Stimulated activated CD8-positive, alpha-beta memory T cell treated with anti-CD3 and anti-CD28 coated beads, Interleukin-4, amount 100 ng/mL, for 1 hour (primary cell): ENCODE measurements at places on chromosomes 6 and 20.

- DNase-seq = no peak
Observed at GRCh38 chr6:132961122-132961521, 146.8 kb downstream of the RPS12 start.

- DNase-seq = no peak
Observed at GRCh38 chr6:113591896-113592827, 265.0 kb upstream of the MARCKS start.

GRCh38 chr6:136466777-136467176 is 83.4 kb downstream of the MAP7 start:
- no peak for DNase-seq

- DNase-seq = no peak
Observed at GRCh38 chr6:111353912-111354462, 129.0 kb downstream of the REV3L start.

DNA sequence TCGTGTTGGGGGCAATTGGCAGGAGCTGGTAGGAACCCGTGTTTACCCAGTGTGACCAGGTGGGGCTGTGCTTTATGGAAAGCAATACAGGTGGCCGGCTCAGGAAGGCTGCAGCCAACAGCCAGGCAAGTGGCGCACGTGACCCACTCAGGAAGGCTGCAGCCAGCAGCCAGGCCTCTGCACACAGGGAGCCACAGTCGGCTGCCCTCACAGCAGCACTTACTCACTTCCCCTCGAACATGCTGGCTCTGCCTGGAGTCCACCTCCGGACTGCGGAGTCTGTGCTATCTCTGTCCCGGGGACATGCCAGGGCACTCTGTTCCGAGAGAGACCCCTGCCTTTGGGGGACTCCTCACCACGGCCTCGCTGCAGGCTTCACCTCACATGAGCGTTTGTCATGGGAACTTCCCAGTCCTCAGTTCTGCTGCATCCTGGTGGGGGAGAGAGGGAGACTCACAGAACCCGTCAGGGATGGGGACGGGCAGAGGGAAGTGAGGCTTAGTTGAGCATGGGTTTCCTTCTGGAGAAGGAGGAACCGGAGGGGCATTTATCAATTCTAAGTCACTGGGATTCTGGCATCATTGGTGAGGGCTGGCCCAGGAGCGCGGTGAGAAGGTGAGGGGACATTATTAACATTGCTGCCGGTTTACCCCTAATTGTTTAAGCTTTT is 76.8 kb downstream of the TTLL2 start:
- DNase-seq = no peak

DNA sequence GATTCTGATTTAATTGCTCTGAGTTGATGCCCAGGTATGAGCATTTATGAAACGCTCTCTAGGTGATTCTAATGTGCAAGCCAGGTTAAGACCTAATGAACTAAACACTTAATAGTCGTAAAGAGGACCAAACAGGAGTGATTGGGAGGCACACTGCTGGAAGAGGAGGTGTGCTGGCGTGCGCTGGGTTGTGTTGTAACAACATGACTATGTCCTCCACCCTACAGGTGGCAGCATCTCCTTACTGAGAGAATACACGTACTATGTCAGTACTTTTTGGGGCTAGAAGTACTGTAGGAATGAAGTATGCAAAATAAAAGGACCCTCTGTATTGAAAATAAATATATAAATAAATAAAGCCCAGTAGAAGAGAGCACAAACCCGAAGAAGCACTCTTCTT is 11.9 kb downstream of the C6orf89 start:
- DNase-seq = no peak

- no peak for DNase-seq
Observed at GRCh38 chr6:81770381-81770780, 17.9 kb upstream of the TENT5A start.

DNA sequence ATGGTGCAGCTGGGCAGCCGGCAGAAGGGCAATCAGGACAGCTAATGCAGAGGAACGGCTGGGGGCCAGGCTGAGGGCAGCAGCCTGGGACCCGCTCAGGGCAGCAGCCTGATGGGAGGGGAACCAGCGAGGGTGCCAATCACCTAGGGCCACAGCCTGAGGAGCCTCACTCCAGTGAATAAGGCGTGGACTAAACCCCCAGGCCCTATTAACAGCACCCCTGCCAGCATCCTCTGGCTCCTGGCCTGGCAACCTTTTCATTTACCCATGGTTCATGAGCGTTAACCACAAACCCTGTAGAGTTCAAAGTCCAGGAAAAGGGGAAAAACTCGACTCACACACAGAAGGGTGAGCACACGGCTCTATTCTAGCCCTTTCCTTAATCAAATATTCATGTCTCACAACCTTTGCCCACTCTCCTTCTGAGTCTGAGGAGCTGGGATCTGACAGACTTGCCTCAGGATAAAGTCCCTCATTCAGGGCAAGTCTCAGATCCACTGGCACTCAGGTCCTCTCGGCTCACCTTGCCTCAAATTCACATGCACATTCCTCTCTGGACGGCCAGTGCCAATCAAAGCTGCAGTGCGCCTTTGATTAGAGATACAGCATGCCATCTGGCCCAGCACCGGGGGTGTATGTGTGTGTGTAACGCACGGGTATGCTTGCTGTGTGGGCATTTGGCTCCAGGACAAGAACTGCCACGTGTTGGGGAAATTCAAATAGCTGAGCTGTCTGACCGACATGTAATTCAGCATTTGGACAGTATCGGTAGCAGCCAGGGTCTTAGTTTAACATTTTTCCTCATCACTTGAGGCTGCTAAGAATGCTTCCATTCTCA is 86.9 kb upstream of the TRAF3IP2 start:
- DNase-seq = no peak

DNA sequence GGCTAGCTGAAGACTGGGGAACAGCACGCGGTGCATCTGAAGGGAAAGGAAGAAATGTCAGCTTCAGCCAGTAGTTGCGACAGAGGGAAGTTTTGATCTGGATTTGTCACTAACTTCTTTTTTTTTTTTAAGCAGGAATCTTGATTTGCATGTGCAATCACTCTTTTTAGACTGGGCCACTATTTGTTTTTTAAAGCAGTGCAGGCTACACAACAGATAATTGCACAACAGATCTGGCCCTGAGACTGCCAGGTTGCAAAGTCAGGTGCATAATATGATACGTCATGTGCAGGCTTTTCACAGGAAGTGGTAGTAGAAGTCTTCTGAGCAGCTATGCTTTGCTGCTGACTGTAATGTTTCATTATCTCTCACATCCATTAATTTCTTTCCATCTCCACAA is 13.5 kb downstream of the PFDN4 start:
- no peak for DNase-seq

GRCh38 chr20:24503352-24503931 is 34.0 kb downstream of the SYNDIG1 start:
- DNase-seq = no peak

GRCh38 chr6:128463942-128464341 is 56.5 kb downstream of the PTPRK start:
- no peak for DNase-seq

DNA sequence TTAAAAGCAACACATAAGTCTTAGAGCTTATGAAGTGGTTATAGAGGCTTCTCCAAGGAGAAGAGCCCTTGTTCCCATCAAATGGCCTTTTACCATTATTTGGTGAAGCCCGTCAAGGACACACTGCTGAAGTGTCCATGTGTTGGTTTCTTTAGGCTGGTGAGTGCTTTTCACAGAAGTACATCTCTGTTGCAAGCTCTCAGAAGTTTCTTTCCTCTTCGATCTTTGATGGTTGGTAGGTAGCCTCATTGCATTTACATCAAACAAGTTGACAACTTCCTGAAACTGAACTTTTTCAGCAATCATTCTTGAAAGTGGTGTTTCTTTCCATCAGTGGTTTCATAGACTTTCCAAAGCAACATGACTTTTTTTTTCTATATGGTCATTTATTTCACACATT is 465.6 kb downstream of the HDGFL1 start:
- DNase-seq = no peak

GRCh38 chr6:159343709-159344108 is 174.5 kb downstream of the FNDC1 start:
- no peak for DNase-seq

DNA sequence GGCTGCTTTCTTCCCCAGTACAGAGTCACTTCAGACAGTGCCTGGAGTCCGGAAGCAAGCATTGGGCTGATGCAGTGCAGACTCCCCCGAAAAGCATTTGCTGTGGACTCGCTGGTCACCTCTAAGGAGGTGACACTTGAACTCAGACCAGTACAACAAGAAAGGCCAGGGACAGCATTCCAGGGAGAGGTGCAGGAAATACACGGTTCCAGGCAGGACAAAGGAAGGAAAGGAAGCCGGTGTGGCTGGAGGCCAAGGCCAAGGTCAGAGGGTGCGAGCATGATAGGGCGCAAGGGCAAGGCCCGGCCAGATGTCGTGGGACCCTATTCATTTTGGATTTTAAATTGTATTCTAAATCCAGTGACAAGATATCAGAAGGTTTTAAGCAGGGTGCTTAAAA is 160.9 kb downstream of the ZMYND8 start:
- DNase-seq = no peak

DNA sequence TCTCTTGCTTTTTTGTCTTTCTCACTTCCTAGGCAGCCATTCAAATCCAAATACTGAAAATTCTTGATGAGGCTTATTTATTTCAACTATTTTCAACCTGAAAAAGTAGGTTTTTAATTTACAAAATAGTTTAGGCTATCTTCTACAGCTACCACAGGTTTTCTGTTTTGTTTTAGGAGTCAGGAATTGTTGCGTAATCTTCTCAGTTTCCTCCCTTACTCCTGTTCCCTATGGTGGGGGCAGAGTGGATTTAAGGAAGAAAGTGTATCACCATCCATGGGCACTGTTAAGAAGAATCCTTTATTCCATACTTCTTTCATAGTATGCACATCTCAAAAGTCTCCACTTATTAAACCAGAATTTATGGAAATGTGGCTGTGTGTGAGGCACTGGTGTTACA is 182.4 kb downstream of the KHDC1L start:
- DNase-seq = no peak

DNA sequence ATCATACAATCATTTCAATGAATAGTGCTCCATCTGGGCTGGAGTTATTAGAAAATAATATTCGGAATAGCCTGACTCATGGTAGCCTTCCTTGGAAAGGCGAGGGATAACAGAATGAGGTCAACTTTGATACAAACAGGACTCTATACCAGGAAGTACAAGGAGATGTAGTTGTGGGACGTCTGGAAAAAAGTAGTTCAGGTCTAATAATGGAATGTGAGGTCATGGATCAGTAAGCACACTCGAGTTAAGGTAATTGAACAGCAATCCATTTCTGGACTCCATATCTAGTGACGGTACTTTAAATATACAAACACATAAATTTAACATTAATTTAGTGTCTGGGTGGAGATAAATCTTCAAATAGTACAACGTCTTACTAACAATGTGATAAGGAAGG is 1204.0 kb upstream of the ADGRB3 start:
- no peak for DNase-seq
